Stimulated activated CD8-positive, alpha-beta memory T cell treated with anti-CD3 and anti-CD28 coated beads, Interleukin-4, amount 100 ng/mL, for 48 hours (primary cell): ENCODE measurements at places on chromosomes 2 and 18.

DNA sequence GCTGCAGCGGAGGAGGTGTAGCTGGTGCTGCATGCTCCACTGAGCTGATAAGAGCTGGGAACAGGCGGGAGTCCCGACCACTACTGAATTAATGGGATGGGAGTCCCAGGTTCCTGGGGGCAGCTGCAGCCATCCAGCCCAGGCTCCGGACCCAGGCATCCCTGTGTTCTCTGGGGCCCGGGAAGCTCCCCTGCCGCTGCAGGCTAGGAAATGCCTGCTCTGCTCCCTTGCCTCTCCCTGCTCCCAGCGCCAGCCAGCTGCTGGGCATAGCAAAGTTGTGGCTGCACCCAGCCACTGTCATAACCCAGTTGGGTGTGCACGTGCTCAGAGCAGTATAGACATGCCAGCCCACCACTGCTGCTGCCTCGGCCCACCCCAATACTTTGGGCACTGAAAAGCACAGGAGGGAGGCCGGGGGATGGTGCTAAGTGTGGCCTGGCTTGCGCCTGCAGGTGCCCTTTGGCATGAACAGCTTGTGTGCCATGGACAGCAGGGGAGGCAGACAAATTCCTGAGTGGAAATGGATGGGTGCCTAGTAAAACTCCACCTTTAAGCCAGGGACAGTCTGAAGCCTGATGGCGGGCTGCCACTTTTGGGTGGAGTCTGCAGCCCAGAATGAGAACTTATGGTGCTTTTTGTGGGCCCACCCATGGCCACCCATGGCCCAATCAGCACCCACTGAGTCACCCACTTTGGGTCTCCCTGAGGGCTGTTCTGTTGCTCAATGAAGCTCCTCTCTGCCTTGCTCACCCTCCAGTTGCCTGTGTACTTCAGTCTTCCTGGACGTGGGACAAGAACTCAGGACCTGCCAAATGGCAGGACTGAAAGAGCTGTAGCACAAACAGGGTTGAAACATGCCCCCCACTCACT is 219.3 kb upstream of the TMEFF2 start:
- DNase-seq = no peak

DNA sequence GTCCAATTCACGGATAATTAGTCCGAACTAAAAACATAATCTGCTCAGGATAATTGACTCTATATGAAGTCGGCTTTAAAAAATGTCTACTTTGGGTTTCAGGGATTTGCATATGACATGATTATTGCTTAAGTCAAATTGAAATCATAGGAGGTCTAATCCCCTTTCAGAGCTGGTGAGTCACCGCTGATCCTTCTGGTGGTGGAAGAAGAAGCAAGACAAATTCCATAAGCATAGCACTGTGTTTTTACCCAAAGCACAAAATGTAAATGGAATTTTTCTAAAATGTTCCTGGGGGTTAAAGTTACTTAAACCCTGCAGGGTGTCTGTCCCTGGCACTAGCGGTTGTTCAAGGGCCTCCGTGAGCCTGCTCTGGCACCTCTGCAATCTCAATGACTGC is 460.2 kb downstream of the LRATD1 start:
- DNase-seq = no peak

GRCh38 chr2:84492571-84492970 is 23.7 kb upstream of the DNAH6 start:
- no peak for DNase-seq

GRCh38 chr2:3876685-3877084 is 173.3 kb downstream of the DCDC2C start:
- DNase-seq = no peak

GRCh38 chr2:124320051-124320688 is 295.1 kb downstream of the CNTNAP5 start:
- no peak for DNase-seq

- DNase-seq = no peak
These were observed 398.0 kb upstream of the CDH20 start for GRCh38 chr18:60935041-60935910.

DNA sequence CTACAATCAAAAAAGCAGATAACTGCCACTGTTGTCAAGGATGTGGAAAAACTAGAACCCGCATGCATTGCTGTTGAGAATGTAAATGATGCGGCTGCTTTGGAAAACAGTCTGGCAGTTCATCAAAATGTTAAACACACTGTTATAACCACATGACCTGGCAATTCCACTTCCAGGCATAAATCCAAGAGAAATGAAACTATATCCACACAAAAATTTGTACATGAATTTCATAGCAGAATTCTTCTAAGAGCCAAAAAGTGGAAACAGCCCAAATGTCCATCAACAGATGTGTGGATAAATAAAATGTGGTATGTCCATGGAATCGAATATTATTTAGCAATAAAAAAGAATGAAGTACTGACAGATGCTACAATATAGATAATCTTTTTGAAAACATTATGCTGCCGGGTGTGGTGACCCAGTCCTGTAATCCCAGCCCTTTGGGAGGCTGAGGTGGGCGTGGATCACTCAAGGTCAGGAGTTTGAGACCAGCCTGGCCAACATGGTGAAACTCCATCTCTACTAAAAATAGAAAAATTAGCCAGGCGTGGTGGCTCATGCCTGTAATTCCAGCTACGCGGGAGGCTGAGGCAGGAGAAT is 32.0 kb downstream of the ERCC3 start:
- no peak for DNase-seq

DNA sequence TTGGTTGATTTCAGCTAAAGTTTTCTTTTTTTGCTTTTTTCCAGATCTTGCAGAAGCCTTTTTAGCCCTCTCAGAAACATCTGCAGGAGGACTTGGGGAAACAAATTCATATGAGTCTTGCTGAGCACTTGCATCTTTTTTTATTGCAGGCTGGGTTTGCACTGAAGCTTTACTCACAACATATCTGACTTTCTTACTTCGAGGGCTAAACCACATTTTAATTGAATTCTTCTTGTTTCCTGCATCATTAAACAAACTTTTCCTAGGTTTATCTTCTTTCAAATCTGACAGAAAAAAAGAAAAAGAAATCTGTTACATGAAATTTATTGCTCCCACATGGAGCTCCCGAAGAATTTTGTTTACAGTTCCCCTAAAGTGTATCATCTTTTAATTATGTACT is 28.3 kb downstream of the BARD1 start:
- no peak for DNase-seq

- DNase-seq = peak; percentile 18
These were observed 29.0 kb upstream of the TAF1B start for GRCh38 chr2:9814129-9814868.

DNA sequence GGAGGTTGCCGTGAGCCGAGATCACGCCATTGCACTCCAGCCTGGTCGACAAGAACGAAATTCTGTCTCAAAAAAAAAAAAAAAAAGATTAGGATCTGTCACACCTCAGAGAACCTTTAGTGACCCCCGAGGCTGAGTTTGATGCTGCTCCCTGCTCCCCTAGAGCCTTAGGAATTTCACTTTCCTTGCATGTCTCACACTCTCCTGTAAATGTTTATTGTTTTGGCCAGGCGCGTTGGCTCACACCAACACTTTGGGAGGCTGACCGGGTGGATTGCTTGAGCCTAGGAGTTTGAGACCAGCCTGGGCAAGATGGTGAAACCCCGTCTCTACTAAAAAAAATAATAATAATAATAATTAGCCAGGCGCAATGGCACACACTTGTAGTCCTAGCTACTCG is 31.5 kb downstream of the SRSF7 start:
- DNase-seq = no peak

DNA sequence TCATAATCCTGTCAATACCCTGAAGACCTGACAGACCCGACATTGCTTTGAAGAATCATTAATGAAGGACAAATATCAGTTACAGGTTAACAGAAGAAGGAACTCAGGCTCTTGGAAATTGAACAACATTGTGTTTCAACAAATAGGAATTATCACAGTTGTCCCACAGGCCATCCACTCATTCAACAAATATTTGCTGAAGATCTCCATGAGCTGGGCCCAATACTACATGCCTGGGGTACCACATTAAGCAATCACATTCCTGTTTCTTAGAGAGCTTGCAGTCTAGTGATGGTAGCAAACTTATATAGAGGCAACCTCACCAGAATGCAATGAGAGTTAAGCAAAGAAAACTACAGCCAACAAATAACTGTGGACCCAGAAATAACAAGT is 671.6 kb upstream of the ACVR2A start:
- no peak for DNase-seq
